ENCODE measurements at places on chromosomes 4 and X.

DNA sequence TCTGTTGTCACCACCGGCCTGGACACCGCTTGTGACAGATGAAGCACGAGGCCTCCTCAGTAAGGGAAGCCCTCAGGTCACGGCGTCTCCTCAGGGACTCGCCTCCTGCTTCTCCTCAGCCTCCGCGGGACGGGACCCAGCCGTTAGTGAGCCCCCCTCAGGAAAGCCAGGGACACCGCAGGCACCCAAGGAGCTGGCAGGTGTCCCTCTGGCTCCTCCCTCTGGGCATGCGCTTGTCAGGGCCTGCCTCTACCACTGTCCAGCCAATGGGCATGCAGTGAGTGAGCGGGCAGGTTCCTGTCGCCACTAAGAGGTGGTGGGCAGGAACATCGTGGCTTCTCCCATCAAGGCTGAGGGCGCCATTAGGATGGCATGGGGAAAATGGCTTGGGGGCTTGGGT is 23.5 kb upstream of the CT55 start:
- no peak for DNase-seq

DNA sequence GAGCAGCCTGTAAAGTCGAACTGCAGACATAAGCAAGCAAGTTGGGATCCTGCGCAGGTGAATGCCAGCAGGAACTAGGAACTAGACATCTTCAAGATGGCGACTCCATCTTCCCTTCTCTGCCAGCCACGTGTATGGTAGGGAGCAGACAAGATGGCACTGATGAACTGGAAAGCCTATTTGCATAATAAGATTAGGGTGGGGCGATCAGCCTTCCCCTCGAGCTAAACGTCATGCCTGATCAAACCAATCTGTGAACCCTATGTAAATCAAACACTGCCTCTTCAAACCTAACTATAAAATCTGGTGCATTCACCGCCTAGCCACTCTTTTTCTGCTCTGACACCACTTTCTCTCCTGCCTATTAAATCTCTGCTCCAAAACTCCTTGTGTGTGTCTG is 28.1 kb upstream of the LGI2 start:
- DNase-seq: no peak

GRCh38 chrX:104712515-104712914 is 146.5 kb downstream of the IL1RAPL2 start:
- DNase-seq: peak; percentile 3

- DNase-seq: no peak
Observed at GRCh38 chr4:96186593-96186992, 346.7 kb downstream of the PDHA2 start.

GRCh38 chr4:102281171-102281839 is 64.0 kb downstream of the SLC39A8 start:
- no peak for DNase-seq

DNA sequence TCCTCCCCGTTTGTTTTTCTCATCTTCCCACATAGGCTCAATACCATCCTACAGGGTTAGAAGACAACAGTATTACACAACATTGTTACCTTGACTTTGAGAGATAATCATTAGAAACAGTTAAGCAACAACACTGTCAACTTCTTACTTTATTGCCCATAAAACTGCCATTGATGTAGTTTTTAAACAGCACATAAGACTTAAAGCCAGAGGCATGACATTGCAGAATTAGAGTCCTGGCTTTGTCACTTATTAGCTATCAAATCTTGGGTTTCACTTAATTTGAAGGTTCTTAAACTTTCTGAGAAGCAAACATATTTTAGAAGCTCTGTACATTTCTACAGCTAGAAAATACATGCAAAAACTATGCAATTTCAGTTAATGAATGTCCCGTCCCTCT is 41.8 kb downstream of the EIF4E start:
- no peak for DNase-seq

GRCh38 chr4:24896977-24897376 is 15.9 kb downstream of the CCDC149 start:
- no peak for DNase-seq

DNA sequence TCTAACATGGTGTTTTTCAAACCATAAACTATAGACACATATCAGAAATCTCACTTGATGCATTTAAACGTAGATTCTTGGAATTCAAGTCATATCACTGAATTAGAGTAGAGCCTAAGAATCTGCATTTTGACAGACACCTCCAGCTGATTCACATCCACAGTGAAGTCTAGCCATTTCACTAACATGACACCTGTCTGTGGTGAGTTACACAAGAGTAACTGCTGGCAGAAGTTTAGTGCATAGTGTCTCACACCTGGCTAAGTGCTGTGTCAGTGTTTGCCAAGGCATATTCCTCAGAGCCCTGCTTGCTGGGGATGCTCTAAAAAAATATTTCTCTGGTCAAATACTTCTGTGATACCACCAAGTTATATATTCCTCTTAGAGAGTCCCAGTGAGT is 237.5 kb upstream of the DIAPH2 start:
- no peak for DNase-seq

DNA sequence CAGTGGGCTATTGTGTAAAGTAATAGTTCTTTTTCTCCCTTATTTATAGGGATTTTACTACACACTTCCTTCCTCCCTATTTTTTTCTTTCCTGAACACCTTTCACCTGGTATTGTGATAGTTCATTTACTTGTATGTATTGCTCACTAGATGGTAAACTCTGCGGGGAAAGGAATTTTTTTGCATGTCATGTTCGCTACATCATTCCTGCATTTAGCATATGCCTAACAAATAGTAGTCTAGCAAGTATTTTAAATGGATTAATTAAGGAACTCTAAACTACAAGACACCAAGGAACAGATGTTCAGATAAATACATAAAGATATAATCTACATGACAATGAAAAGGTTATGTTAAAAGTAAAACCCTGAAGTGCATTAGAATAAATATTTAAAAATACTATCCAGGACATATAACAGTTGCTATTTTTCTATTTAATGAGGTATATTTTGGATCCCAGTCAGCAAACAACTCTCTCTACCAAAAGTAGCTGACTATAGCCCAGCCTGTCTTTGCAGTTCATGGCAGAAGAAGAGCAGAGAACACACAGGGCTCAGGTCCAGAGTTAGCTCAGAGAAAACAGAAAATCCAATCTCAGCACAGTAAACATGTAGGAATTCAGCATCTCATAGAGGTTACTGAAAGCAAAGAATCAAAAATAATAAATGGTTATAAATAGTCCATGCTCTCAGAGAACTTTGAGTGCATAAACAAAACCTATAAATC is 87.8 kb downstream of the PACRGL start:
- no peak for DNase-seq

DNA sequence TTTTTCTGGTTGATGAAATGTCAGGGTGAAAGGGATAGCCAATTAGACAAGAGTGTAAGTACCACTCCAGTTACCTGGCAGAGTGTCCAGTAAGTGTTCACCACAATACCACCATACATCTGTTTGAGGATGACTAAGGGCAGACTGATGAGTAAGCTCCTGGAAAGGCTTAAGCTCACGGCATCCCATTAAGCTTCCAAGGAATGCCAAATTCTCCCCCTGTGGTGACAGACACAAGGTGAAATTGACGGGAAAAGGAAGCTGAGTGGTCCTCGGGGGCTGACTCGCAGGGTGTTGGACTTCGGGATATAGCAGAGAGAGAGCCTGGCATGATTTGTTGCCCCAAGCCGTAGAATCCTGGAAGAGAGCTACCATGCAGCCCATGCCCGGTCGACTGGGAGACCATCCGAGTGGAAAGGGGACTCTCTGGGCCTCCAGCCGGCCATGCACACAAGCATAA is 7.6 kb upstream of the BST1 start:
- DNase-seq: peak; percentile 87

DNA sequence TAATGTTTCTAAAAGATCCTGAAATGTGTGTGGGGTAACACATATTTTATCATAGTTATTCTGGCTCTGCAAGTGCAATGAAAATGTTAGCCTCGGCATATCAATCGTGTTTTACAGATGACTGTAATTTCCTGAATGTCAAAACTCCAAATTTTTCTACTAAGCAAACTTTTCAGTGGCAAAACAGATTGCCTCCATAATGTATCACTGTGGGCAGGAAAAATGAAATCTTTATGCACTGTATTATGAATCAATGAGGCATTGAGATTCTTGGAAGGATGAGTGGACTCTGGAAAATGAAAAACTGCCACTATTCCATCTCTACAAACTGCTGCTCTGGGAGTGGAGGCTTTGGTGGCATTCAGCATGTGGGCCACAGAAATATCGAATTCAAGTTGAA is 160.1 kb upstream of the MBNL3 start:
- DNase-seq: no peak

- no peak for DNase-seq
Observed at GRCh38 chr4:48862661-48863060, 31.8 kb downstream of the OCIAD1 start.

GRCh38 chr4:74133786-74134499 is 24.0 kb upstream of the MTHFD2L start:
- DNase-seq: peak; percentile 93

DNA sequence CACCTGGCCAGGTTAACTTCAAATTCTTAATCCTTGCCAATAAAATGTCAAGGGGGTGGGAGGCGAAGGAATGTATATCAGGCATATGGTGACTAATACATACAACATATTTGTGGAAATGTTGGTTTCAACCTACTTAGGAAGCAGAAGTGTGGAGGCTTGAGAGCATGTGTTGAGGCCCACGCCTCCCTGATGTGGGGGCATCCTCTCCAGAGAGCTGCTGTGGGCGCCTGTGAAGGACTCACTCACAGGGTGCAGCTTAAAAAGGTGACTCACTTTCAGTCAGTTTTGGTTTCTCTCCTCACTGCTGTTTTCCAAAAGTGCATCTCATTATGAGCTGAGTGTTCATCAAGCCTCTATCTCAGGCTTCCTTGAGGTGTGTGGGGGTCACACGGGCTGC is 27.5 kb downstream of the LNX1 start:
- DNase-seq: no peak

- no peak for DNase-seq
Observed at GRCh38 chr4:78168029-78168428, 110.9 kb downstream of the FRAS1 start.

DNA sequence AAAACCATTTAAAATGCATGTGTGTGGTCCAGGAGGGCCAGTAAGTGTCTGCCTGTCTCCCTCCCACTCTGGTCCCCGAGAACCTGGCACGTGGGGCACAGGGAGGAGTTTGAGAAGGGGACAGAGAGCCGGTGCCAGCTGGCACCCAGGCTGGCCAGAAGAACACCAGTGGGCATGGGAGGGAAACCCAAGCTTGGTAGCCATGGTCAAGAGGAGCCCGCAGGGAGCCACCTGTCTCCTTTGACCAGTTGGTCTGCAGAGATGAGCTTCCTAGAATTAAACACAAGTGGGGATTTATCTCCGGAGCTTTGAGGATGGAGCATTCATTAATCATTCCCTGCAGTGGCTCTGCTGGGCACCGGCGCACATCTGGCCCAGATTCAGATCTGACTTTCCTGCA is 41.6 kb downstream of the HMX1 start:
- no peak for DNase-seq

GRCh38 chrX:146921204-146921603 is 106.7 kb upstream of the CXorf51A start:
- DNase-seq: no peak

DNA sequence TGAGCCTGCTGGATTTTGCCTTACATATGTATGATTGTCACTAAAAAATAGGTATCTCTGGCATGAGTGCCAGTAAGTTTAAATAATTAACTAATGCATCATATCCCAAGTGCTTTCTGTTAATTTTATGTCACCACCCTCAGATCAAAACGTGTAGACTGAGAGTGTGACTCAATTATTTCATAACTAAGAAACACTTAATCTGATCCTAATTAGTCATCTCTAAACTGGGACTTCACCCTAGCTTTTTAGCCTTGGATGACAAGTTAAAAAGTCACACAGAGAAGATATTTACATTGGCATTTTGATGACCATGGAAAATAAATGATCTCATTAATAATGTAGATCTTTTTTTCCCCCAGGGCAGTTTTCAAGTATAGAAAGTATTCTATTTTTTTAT is 23.1 kb upstream of the SLC6A14 start:
- DNase-seq: no peak

DNA sequence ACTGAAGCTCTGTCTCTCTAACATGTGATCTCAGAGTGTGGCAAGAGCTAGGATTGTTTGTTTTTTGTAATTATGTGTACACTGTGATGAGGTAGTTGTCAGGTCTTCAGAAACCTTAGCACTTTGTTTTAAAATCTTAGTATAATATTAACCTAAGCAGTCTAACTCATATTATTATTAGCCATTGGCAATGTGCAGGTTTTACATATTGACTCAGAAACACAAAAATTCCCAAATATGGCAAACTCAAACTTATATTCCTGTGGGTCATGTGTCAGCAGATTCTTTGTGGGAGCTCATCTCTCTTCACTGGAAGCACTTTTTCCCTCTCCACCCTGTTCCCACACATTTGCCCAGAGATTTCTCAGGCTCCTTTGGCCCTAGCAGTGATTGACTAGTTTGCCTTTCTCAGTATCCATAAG is 8.2 kb upstream of the PWWP3B start:
- no peak for DNase-seq

GRCh38 chr4:24912252-24913118 is at the start of gene CCDC149:
CCDC149 (minus strand) TSS chr4:24913042; CDS start chr4:24912864, 178 bp downstream.
- DNase-seq: peak; percentile 65

DNA sequence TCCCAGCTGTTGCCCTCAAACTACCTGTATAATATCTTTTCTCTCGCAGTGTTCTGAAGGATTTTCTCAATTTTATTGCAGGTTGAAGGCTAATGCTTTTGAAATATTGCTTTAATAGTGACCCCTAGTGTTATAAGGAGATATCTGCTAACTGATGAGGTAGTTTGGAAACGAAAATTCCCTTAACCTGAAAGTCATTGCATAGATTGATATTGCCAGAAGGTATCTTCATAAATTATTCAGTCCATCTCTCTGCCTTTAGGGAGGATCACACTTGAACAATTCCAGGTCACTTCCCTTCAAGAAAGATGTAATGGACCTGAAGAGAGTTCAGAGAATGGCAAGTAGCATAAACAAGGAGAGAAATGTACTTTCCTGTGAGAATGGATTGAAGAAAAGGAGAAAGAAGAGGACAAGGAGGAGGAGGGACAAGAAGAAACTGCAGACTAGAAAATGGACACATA is 44.1 kb downstream of the TIGD4 start:
- peak; percentile 40 for DNase-seq

GRCh38 chr4:3605491-3605890 is 73.3 kb upstream of the LRPAP1 start:
- DNase-seq: no peak

DNA sequence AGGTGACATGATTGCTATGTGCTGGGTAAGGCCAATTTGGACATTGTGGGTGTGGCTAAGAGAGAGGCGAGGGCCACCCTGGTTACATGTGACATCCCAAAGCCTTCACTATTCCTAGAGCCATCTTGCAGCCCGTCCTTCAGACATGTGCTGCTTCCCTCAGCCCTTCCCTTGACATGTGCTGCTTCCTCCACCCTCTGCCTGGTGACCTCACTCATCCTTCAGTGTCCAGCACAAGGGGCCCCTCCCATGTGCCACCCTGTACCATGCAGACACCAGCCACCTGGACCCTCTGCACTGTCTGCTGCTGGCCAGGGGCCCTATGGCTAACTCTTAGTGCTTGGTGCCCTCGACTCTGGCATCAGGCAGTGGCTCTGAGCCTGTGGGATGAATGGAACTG is 27.4 kb downstream of the ADRA2C start:
- no peak for DNase-seq

GRCh38 chr4:157127571-157127970 is 51.6 kb downstream of the GLRB start:
- no peak for DNase-seq
